Suppressor macrophage treated with lipopolysaccharide for 1 hour (primary cell): ENCODE measurements at places on chromosomes 6 and 20.

DNA sequence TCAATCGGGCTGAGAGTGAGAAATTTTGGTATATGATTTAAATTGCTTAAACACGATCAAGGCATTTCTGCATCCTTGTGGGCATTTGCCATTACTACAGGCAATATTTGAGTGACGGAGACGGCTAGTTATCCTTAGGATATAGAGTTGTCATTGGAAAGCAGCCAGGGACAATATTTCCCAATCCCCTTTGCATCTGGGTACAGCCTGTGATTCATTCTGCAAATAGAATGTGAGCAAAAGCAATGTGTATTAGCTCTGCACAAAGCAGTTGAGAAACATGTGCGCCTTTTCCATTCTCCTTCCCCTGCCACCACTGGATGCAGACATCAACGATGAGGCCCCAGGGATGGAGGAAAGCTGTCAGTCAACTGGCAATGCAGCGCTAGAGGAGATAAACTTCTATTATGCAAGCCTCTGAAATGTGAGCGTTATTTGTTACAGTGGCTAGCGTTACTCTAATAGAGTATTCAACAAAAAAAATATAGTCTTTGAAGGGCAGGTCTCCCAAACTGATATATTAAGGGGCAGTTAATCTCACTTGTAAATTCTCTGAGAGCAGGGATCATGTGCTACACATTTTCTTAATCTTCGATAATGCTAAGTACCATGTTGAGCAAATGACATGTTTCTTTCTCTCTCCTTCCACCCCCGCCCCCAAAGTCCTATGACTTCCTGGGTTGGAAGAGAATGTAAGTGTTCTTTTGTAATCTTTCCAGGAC lies 37.1 kb upstream of the NCOA3 start:
- peak; percentile 81 for DNase-seq

- no peak for DNase-seq
These were observed 458.2 kb downstream of the FRK start for GRCh38 chr6:115602466-115602865.

- peak; percentile 25 for DNase-seq
These were observed 168.5 kb downstream of the CDC5L start for GRCh38 chr6:44556046-44556445.

DNA sequence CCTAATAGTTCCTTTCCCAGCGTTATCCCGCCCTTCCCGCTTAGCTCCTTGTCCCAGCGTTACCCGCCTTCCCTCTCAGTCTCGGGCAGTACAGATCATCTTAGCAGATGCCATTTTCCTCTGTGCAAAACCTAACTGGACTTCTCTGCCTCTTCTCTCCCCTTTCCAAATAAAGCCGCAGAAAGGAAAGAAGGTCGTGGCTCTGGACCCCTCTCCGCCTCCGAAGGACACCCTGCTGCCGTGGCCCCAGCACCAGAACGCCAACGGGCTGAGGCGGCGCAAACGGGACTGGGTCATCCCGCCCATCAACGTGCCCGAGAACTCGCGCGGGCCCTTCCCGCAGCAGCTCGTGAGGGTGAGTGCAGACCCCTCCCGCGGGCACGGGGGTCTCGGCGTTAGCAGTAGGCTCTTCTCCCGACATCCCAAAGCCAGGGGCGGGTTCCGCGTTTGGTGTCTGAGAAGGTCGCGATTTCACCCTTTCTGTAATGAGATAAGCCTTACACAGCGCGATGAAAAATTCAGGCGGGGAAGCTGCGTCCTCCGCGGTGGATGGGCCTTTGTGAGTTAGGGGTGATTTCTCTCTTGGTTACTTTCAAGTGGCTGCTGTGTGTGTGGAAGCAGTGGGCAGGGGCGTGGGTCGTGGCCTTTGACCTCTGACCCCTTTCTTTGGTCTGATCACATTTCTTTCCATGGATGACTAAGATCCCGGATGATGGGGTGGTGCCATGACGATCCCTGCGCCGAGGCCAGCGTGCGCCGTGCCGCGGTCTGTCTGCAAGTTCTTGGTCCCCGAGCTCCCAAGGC lies 292.7 kb downstream of the TAF4 start:
- no peak for DNase-seq

DNA sequence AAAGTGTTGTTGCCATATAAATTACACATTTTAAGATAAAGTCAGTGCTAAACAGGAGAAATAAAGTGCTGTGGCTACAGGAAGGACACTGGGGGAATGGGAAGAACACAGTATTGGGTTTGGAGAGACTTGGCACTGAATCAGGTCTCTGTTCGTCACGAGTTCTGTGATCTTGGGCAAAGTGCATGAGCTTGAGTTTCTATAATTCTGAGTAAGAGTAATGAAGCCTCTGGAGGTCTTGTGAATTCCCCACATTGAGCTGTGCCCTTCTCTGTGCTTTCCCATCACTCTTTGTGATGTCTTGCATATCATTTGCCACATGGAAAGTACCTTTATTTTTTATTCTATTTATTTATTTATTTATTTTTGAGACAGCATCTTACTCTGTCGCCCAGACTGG lies 16.8 kb upstream of the EEF1A1 start:
- DNase-seq = peak; percentile 71

DNA sequence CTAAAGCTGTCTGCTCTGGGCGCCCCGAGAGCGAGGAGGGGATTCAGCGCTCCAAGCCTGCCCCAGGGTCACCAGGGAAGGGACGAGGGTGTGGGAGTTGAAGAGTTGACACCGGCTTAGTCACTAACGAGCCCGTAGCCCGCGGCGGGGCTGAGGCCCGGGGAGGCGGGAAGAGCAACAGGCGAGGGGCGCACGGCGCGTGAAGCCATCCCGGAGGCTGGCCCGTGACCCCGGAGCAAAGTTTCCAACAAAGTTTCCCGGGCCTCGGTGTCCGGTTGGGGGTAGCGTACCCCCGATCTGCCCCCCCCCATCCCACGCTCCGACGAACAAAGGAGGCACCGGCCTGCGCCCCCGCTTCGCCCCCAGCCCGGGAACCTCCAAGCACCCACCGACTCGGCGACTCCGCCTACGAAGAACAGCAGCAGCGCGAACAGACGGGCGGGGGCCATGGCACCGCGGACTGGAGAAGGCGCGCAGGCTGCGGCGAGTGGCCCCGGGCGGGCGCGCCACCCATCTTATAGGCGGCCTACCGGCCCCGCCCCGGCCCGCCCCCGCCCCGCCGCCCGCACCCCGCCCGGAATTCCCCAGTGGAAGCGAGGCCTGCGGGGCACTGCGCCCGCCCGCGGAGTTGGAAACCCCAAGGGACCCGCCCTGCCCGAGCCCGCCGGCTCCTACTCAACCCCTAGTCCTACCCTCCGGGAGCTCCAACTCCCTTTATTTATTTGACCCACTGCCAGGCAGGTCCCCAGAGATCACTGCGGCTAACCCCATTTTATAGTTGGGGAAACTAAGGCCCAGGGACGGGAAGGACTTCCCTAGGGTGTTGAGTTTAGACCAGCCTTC lies at the start of gene SDC4:
SDC4 (minus strand) TSS at position 489 of the 843 bp plus-strand sequence; CDS start at position 449, 40 bp downstream.
- DNase-seq = peak; percentile 95

- peak; percentile 13 for DNase-seq
These were observed 71.9 kb downstream of the SRC start for GRCh38 chr20:37417617-37418467.

DNA sequence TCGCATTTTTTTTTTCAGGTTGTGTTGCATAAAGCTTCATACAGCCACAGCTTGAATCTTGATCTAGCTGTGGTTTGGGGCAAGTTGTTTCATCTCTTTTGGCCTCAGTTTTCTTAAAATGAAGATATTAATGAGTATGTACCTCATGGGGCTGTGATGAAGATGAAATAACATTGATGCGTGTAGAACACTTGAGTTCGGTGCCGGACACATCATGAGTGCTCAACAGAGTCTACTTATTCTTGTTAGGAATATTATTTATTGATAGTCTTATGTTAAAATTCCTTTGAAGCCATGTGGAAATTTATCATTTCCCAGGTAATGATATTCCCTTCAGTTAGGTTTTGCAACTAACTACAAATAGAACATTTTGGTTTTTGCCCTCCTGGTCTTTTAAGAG lies 3.4 kb downstream of the PAQR8 start:
- DNase-seq = no peak

- no peak for DNase-seq
These were observed 130.4 kb upstream of the CDYL start for GRCh38 chr6:4645713-4646360.

DNA sequence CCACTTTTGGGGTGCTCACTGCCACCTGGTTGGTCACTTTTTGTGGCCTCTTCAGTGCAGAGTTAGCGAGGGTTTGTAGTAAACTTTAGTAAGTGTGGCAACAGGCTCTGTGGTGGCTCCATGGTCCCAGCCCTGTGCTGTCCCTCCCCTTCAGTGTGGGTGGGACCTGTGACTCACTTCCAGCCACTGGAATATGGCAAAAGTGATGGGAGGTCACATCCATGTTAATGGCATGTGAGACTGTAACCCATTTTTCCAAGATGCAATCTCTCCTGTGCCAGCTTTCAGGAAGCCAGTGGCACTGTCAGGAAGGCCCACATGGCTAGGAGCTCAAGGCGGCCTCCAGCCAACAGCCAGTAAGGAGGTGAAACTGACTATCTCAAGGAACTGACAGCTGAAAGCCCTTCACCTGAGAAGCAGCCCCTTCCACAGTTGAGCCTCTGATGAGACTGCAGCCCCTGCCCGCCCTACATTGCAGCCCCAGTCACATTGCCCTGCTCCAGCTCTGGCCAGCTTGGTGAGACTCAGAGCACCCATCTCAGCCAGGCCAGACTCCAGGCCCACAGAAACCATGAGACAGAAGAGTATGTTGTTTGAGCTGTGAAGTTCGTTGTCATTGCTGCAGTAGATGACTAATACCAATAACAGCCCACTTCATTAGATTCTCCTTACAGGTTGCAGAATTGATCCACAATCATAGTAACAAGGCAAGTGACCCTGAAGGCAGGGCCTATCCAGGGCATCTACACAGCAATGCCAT lies 13.1 kb upstream of the CST7 start:
- DNase-seq = peak; percentile 54

DNA sequence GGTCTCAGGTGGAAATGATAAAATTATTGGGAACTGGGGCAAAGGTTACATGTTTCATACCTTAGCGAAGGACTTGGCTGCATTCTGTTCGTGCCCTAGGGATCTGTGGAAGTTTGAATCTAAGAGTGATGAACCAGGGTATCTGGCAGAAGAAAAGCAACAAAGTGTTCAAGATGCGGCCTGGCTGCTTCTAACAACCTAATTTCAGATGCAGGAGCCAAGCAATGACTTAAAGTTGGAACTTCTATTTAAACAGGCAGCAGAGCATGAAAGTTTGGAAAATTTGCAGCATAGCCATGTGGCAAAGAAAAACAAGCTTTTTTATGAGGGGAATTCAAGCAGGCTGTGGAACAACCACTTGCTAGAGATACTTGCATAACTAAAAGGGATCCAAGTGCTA lies 73.5 kb downstream of the CD24 start:
- no peak for DNase-seq

- DNase-seq = no peak
These were observed 237.9 kb downstream of the LRFN2 start for GRCh38 chr6:40349123-40349900.

DNA sequence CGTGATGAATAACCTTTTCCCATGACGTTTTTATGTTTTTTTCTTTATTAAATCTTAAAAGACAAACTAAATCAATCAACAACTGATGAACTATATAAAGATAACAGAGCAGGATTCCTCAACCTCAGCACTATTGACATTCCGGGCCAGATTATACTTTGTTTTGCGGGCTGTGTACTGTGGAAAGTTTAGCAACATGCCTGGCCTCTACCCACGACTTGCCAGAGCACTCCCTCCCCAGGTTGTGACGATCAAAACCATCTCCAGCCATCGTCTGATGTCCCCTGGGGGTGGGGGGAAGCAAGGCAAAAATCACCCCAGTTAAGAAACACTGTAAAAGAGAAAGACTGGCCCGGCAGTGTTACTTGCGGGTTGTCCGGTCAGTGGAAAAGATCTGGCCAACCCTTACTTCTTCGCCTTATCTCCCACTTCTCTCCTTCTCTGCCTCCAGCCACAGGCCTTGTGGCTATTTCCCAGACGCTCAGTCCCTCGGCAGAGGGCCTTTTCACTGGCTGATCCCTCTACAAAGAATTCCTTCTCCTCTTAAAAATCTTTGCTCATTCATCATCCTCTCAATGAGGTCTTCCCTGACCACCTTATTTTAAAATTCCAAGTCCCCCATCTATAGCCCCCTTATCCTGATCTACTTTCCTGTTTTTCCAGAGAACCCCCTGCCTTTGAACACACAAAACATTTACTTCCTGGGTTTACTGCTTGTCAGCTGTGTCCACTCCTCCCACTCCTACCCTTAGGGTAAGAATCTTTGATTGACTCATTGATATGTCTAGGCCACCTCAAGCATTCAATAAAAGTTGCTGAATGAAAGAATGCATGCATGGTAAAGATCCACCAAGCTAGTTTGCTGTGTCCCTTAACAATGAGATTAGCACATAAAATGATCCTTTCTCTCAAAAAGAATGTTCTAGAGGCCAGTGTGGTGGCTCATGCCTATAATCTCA lies 14.7 kb upstream of the RAB22A start:
- no peak for DNase-seq

DNA sequence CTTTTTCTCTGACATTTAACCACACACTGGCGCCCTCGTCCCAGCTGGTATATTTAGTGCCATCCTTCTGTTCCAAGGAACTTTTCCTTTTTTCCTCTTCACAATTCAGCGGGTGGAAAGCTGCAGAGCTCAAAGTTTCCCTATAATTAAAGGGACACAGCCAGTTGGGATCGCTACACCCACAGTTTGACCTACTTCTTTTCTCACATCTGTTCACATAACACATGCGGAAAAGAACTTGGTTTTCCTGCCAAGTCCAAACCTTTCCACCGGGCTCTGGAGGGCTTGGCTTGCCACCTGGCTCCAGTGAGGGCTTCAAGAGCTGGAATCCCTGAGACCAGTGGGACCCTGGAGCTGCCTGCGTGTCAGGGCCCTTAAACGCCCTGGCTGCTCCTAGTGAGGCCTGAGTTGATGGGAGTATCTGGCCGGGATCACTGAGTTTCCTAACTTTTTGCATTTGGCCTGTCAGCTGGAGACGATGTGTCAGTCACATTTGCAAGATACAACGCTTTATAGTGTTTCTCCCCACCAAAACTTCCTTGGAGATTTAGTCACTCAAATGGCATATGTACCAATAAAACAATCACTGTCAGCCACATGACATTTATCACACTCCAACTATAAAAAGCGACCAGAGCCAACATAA lies 176.0 kb downstream of the SASH1 start:
- DNase-seq = no peak

- DNase-seq = peak; percentile 54
These were observed 155.3 kb downstream of the DHX35 start for GRCh38 chr20:39117491-39117890.
